ENCODE measurements at places on chromosomes 12 and 14. TPM values are rescaled to one million over a fixed set of nuclear protein-coding genes. Genes with fewer than 3 reads are reported as not detected.

DEGS2 gene
- total RNA-seq = 3.3 TPM

ACRBP gene
- total RNA-seq = 0.15 TPM

LTBR gene
- total RNA-seq = 249 TPM

KCNA1 gene
- not detected for total RNA-seq

CFAP73 gene
- not detected for total RNA-seq

GDF3 gene
- total RNA-seq = not detected

GAS2L3 gene
- 6.2 TPM for total RNA-seq

ERBB3 gene
- 1.2 TPM for total RNA-seq

ABCD2 gene
- total RNA-seq = not detected

ARHGAP9 gene
- total RNA-seq = 0.35 TPM

KRT83 gene
- 6.0 TPM for total RNA-seq

DBX2 gene
- not detected for total RNA-seq

POTEG gene
- not detected for total RNA-seq

CSAD gene
- total RNA-seq = 6.6 TPM

TMTC3 gene
- total RNA-seq = 9.8 TPM

PIK3C2G gene
- not detected for total RNA-seq

HOTAIR gene
- 0.25 TPM for total RNA-seq

DLK1 gene
- total RNA-seq = 0.39 TPM

CLEC14A gene
- total RNA-seq = not detected

KRT82 gene
- not detected for total RNA-seq

COX8C gene
- total RNA-seq = not detected

TAS2R8 gene
- not detected for total RNA-seq

PTPRB gene
- 0.42 TPM for total RNA-seq

IAPP gene
- total RNA-seq = not detected

SYT1 gene
- total RNA-seq = 5.3 TPM

PRB3 gene
- total RNA-seq = not detected

KLRK1 gene
- not detected for total RNA-seq

KRT72 gene
- total RNA-seq = not detected

SLC6A12 gene
- 1.3 TPM for total RNA-seq

PSMA3 gene
- total RNA-seq = 192 TPM

RNASE2 gene
- not detected for total RNA-seq

STXBP6 gene
- total RNA-seq = 2.0 TPM

SCARB1 gene
- 166 TPM for total RNA-seq

MORN3 gene
- total RNA-seq = 0.32 TPM

TTC6 gene
- total RNA-seq = 0.34 TPM

COX14 gene
- 71.7 TPM for total RNA-seq

CATSPERB gene
- total RNA-seq = not detected

PRB2 gene
- not detected for total RNA-seq

ZFYVE1 gene
- total RNA-seq = 8.5 TPM

GLS2 gene
- total RNA-seq = not detected

FAM90A1 gene
- 0.12 TPM for total RNA-seq

KRT86 gene
- 44.4 TPM for total RNA-seq

INTS13 gene
- total RNA-seq = 24.1 TPM

INHBC gene
- total RNA-seq = not detected

SLC25A47 gene
- not detected for total RNA-seq

APOF gene
- not detected for total RNA-seq

PPM1H gene
- 7.5 TPM for total RNA-seq

TEX22 gene
- total RNA-seq = 0.20 TPM

CLEC1B gene
- not detected for total RNA-seq

ASCL1 gene
- total RNA-seq = not detected

GRIP1 gene
- 1.6 TPM for total RNA-seq

RTL1 gene
- 0.15 TPM for total RNA-seq

COQ10A gene
- 17.2 TPM for total RNA-seq

LRP1-AS gene
- not detected for total RNA-seq

SMCO2 gene
- total RNA-seq = 0.17 TPM

DCAF11 gene
- 22.4 TPM for total RNA-seq

TSHR gene
- not detected for total RNA-seq

RNU4-1 gene
- total RNA-seq = not detected
